NCI-H774 (cell line): ENCODE measurements at places on chromosomes 16 and 17.
A peak's percentile ranks its signal among the peaks of the same experiment; 100 is the strongest.

DNA sequence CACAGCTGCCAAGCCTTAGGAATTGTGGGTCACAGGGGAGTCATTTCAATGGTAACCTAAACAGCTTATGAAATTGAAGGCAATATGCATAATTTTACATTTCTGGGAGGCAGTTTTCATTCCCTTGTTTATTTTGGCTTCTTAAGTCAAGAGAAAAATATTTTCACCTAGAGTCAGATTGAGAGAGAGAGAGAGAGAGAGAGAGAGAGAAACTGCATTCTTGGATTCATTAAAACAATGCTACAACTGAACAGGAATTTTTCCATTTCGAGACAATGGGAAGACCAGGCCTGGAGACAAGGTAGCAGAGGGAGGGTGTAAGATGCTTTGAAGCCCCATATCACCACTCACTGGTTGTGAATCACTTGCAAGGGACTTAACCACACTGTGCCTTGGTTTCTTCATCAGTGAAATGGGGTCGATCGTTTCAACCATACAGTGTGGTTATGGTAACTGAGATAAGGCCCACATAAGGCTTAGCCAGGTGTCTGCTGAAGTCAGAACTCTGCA is 224.7 kb upstream of the IRX3 start:
- no peak for DNase-seq

- no peak for DNase-seq
Measured at GRCh38 chr17:32998887-32999228, 7.2 kb downstream of the SPACA3 start.

GRCh38 chr16:4392382-4393239 is 21.0 kb downstream of the VASN start:
- DNase-seq = no peak

DNA sequence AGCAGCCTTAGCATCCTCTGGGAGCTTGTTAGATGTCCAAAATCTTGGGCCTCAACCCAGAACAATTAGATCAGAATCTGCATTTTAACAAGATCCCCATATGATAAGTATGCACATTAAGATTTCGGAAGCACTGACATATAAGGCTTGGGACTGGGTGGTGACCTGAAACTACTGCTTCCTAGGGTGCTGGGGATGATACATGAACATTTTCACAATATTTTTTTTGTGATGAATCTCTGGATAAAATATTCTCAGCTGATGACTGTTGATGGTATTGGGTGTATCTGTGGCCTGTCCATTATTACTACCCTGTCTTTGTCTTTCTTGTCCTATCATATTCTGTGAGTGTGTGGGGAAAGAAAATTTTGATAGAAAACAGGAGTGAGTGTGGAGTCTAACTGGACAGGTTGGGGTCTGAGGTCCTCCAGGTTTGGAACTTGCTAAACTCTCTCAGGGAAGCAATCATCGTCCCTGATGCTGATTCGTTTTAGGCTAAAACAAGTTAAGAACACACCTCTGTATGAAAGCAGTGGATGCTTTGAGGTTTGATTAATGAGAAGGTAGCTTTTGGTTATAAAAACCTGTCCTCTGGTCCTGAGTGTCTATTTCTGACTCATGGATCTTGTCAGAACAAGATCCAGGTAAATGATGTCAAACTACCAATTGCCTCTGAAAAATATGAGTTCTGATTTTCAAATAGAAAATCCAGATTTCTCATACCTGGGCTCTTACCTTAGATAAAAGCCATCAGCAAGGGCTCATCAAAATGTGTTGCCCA is 23.2 kb downstream of the KRT23 start:
- DNase-seq = no peak

DNA sequence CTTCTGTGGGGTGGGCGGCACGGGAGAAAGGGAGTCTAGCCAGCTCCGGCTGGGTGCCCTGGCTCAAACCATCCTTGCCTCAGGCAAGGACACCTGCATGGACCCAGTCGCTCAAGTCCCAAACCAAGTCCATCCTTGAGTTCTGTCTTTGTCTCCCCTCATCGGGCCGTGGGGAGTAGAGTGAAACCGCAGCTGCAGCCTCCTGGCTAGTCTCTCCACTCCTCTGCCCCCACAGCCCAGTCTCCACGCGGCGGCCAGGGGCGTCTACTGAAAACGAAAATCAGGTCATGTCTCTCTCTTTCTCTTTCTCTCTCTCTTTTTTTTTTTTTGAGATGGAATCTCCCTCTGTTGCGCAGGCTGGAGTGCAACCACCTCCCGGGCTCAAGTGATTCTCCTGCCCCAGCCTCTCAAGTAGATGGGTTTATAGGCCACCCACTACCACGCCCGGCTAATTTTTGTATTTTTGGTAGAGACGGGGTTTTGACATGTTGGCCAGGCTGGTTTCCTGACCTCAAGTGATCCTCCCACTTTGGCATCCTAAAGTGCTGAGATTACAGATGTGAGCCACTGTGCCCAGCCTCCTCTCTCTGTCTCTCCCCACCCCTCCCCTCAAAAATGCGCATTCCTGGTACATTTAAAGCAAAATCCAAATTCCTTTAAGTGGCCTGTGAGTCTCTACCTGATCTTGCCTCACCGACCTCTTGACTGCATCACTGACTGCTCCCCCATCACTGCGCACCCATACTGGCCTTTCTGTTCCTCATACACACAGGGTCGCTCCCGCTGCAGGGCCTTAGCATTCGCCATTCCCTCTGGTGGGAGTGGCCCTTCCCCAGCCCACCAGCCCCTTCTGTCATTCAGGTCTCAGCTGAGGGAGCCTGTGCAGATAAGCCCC is 17.7 kb upstream of the RMI2 start:
- DNase-seq = no peak

DNA sequence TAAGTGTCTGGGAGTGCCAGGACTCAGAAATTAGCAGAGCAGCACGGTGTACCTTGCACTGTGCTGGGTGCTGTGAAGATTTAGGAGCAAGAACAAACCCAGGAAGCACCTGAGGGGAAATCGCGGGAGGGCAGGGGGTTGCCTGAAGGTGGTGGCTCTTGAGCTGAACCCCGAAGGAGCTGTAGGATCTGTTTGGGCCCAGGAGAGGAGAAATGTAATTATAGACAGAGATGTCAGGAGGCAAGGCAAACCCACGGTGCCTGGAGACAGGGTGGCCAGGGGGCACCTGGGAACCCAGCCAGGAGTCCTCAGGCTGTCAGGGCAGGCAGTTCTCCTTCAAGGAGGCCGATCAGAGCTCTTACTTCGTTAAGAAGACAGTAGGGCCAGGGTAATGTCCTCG is 109.1 kb downstream of the C16orf78 start:
- DNase-seq = no peak

DNA sequence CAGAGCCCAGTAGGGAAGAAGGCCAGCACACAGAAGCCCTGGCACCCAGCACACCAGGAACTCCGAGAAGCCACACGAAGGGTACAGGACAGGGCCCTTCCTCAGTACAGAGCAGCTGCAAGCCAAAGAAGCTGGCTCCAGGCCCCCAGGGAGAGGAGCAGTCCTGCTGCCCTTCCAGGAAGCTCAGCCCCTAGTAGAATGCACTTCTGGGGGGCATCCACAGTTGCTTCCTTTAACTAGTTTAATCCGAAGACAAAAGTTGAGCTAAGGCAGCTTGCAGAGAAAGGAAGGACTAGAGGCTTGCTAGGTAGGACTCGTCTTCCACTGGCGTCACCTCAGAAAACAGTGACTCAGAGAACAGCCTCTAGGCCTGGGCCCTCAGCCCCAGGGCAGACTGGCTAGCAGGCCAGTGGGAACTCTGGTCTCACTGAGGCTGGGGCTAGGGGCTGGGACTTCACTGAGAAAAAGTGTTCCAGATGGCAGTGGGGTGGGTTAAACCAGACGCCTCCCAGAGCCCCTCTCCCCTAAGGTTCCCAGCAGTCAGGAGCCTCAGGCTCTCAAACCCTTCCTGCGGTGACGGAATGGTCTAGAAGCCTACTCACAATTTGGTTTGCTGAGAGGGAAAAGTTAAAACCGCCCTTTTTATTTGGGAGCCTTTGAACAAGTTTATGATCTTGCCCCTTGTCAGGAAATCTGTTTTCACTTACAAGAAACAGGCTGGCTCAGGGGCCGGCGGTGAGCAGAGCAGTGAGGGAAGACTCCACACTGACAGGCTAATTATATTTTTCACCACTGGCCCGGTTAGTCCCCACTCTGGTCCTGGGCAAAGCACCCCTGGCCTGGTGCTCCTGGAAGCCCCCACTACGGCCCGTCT is 41.4 kb downstream of the ACTG1 start:
- no peak for DNase-seq

DNA sequence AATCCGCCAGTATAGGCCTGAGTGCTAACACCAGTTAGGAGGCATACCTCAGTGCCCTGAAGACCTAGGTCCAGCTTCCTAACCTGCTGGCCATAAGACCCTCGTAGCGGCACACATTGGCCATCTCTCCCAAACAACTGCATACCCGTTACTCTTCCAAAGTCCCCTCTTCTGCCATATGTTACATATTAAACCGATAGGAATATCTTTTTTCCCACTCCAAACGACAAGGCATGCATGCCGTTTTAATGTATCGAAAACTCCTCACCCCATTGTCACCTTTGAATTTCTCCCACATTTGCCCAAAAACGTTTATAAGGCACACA is 721 bp upstream of the AXIN2 start:
- no peak for DNase-seq

- DNase-seq = no peak
Measured at GRCh38 chr17:12178644-12179330, 158.1 kb downstream of the MAP2K4 start.

GRCh38 chr16:70419384-70420327 is 19.2 kb downstream of the ST3GAL2 start:
- DNase-seq = no peak

- DNase-seq = peak; percentile 16
Measured at GRCh38 chr17:68290955-68291835, at the start of the genes ARSG and SLC16A6. Gene ARSG (plus strand): TSS chr17:68291495. CDS start chr17:68307494, 15,999 bp downstream. Gene SLC16A6 (minus strand): TSS chr17:68291127. CDS start chr17:68278320, 12,807 bp downstream.

DNA sequence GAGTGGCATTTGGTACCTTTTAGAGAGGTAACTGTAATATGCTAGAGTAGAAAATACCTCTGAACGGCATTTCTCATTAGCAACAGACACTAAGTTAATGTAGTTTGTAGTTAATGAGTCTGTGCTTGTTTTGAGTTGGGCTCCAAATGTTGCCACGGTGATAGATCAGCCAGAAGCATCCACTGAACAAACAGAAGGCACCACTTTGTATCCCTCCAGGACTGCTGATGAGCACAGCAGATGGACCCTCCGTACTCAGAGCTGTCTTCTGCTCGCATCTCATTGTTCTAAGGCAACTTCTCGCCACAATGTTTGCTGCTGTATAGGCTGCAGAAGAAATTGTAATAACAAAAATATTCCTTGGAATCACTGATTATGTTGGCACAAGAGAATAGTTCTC is 56.1 kb downstream of the TNRC6C start:
- no peak for DNase-seq

- no peak for DNase-seq
Measured at GRCh38 chr16:74999219-74999608, 390 bp downstream of the ZNRF1 start.

- DNase-seq = no peak
Measured at GRCh38 chr17:37884516-37884915, 39.7 kb upstream of the TBC1D3K start.

DNA sequence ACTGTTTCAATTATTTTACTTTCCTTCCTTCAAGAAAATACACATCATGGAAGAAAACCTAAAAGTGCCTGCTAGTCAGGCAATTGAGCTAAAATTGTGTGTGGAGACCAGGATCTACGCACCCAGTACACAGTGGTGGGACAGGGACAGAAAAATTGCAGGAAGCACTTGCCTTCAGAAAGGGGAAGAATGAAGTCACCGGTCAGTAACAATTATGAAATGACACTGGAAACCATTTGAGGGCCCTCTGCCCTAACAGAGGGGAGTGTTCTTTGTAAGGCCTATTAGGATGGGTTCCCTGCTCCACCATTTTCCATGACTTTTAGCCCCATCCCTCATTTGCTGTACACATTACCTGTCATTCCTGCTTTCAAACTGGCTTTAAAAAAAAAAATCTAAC is 4.5 kb upstream of the PHAF1 start:
- DNase-seq = no peak

- DNase-seq = no peak
Measured at GRCh38 chr17:16123531-16123930, 91.8 kb downstream of the NCOR1 start.

DNA sequence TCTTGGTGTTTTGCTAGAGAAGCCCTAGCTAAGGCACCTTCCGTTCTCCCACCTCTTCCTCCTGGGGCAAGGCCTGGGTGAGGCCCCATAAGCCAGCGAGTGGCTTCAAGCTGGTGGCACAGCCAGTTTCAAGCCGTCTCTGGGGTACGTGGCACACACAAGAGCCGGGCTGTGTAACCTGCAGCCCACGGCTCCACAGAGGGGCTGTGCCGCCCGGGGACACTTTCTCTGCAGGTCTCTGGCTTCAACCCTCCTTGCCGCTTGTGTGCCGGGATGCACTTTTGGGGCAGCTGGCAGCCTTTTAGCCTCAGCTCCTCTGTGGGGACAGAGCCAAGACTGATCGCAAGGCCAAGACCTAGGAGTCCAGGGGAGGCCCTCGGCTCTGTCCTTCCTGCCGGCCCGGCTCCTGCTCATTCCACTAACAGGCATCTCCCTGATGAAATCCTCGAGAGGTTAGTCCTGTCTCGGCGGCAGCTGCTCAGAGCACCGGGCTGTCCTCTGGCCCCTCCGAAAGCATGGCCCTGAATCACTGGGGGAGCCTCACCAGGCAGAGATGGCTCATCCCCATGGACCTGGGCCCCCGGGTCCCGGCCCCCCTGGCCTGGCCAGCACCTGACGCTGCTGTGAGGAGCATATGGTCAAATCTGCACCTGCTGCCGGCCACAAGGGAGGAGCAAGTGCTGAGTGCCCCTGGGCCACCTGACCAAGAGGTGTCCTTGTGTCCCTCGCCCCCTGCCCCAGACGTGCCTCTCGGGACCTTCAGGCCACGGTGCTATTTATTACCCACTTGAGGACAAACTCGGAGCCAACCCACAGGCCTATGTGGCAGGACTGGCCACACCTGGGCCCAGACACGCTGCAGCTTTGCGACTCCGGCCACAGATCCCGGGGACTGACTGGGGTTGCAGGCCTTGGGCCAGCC is 98.5 kb downstream of the METRNL start:
- DNase-seq = no peak

GRCh38 chr17:81906476-81907218 is 4.6 kb downstream of the PCYT2 start:
- DNase-seq = no peak

- DNase-seq = peak; percentile 12
Measured at GRCh38 chr16:46922239-46922638, 38.1 kb downstream of the GPT2 start.

- DNase-seq = no peak
Measured at GRCh38 chr17:6893382-6894205, 62.1 kb upstream of the TEKT1 start.

DNA sequence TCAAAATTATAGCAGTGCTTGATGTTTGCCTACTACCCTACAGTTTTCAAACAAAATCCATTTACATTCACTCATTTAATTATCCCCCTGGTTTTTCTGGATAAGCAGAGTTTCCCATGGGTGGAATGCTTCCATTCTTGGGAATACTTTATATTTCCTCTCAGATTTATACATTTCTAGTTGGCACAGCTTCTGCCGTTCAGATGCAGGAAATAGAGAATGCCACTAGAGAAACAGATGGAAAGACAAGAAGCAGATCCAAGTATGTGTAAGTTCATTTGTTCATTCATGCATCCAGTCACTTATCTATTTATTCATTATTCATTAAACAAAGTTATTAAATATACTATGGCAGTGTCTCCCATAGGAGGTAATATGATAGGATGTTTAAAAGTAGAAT is 65.0 kb upstream of the CACNG5 start:
- no peak for DNase-seq
